Hematopoietic multipotent progenitor cell (in vitro differentiated cells): ENCODE measurements at places on chromosomes 12 and 14.

DNA sequence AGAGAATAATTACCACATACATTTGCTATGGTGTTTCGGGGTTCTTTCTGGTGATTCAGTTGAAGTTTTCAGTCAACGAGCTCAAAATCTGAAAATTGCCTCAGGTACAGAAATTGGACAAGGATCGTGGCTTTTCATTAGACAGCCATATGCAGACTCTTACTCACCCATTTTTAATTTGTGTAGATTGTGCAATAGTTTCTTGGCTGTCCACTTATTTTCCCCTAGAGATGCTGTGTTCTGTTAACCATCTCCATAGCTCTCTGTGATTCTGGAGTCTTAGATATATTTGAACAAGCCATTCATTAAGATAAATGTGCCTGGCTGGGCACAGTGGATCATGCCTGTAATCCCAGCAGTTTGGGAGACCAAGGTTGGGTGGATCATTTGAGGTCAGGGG lies 497.1 kb upstream of the RPL10L start:
- DNase-seq: no peak

- DNase-seq: no peak
Observed at GRCh38 chr14:64723691-64724577, 19.7 kb downstream of the PLEKHG3 start.

- DNase-seq: no peak
Observed at GRCh38 chr12:4388662-4389061, 9.2 kb upstream of the FGF23 start.

DNA sequence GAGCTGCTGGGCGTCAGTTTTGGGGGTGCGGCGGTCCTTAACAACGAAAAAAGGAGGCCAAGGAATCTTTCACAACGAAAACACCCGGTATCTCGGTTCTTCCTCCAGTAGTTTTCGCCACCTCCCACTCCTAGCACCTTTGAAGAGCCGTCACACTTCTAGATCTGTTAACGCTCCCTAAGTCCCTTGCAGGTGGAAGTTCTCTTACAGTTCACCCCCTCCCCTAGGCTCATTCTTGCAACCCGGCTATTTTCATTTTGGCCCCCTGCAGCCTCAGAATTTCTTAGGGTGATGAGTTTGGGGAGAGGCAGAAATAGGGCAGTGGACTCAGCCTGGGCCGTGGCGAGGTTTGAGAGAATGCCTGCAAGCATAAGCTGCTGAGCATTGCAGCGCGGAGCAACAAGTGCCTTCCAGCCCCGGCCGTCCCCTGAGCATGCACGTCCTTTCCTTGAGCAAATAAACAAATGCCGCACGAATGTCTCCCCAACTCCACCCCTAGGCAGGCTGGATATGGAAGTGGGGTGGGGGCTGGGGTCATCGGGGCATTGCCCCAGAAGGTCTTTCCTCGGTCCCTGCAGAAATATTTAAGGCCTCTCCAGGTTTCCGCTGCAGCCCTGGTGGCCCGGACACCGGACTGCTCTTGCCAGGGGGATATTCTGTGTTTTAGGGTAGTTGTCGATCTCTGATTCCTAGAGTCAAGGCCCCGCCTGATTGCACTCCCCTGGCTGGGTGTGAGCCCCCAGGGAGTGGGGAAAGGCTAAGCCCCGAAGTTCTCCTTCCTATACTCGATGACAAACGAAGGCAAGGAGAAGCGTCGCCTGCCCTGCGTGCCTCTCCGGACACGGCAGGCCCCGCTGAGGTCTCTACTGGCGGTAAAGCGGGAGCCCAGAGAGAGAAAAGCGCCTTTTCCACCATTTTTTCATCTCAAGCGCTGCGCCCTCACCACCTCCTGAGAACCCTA lies 1.6 kb downstream of the RFX4 start:
- DNase-seq: no peak

GRCh38 chr12:115998119-115998633 lies 279.3 kb downstream of the MED13L start:
- DNase-seq: peak; percentile 66

- DNase-seq: no peak
Observed at GRCh38 chr14:104541905-104542465, 37.6 kb upstream of the C14orf180 start.

DNA sequence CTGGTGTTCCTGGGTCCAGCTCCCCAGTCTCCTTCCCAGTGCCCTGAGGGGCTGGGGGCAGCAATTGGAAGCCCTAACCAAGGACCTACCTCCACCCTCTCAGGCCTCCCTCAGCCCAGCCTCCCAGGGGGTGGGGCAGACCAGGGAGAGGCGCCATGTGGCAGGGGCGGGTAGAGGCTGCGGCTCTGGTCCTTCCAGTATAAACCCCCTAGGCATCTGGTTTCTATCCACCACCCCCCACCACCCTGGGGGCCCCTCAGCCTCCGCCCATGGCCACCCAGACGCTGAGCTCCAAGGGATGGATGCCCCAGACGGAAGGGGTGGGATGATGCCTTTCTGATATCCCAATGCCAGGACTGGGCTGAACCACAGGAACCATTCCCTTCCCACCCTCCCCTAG lies 2.8 kb upstream of the SP7 start:
- DNase-seq: no peak

GRCh38 chr14:105147671-105148603 lies 20.6 kb downstream of the JAG2 start:
- no peak for DNase-seq

- no peak for DNase-seq
Observed at GRCh38 chr12:79441534-79441933, 249.2 kb downstream of the PAWR start.

- no peak for DNase-seq
Observed at GRCh38 chr12:100364324-100364723, 7.5 kb downstream of the SLC17A8 start.

DNA sequence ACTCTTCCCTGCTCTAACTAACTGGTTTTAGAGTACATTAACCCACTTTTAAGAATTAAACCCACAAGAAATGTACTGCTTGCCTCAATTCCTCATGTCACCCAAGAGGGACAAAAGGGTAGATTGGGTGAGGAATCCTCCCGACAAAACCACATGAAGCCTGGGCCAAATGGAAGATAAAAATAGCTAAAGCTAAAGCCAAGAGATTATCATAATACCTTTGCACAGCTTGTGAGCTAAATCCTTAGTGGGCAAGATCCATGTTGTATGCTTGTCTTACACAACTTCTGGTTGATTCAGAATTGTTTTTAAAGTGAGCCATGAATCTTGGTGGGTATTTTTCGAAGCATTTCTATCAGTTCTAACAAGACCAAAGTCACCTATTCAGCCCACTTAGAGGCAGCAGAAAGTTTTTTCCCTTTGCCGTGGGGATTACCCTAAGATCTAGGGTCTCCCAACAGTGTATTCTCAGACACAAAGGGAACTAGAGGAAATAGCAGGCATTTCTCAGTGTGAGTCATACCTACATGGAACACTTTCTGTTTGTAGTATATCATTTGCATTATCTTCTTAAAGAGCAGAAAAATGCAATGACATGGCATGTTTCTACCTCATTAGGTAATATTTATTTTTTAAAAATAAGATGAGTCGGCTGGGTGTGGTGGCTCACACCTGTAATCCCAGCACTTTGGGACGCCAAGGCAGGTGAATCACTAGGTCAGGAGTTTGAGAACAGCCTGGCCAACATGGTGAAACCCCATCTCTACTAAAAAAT lies 616.6 kb downstream of the KCNH5 start:
- DNase-seq: no peak

- no peak for DNase-seq
Observed at GRCh38 chr12:62196146-62196545, 64.1 kb upstream of the USP15 start.

- DNase-seq: no peak
Observed at GRCh38 chr12:24256684-24257083, 307.2 kb upstream of the SOX5 start.

DNA sequence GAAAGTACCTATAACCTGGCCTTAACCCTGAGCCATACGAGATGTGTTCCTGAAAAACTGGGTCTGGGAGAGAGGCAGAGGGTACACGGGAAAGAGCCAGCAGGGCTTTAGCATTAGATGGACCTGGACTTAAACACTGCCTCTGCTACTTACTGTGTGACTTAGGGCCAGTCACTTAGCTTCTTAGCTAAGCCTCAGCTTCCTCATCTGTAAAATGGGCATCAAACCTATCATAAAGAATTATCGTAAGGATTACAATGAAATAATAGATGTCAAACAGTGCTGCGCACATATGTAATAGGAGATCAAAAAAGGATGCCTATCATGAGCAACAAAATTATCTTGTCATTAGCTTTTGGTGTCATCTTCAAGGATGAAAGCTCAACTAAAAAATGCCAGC lies 23.6 kb downstream of the ANAPC5 start:
- no peak for DNase-seq

DNA sequence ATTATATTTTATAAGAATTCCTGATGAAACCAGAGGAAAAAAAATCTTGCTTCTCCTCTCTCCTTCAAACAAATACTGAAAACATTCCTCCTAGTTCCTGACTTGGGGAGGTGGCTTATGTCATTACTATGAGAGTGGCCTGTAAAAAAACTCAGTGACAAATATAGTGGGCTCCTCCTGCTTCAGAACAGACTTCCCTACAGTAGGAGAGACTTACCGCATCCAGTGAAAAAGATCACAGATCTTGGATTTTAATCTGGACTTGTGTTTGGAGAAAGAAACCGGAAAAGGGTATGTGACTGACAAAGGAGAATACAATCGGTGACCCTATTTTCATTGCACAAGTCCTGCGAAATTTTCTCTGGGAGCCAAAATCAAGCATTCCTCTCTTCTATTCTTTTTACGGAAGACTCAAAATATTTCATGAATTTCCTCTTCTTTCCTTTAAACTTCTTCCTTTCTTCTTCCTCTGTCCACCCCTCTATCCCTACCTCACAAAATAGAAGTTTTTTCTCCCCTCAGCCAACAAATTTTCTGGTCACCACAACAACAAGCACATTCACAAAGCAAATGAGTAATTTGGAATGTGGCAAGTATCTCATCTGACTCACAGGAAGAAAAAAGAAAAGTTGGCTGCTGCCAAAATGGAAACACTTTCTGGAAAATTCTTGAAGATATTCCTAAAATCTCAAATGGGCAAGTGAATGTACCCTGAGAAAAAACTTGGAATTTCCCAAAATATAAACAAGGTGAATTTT lies 185.1 kb upstream of the CDKN3 start:
- DNase-seq: no peak

DNA sequence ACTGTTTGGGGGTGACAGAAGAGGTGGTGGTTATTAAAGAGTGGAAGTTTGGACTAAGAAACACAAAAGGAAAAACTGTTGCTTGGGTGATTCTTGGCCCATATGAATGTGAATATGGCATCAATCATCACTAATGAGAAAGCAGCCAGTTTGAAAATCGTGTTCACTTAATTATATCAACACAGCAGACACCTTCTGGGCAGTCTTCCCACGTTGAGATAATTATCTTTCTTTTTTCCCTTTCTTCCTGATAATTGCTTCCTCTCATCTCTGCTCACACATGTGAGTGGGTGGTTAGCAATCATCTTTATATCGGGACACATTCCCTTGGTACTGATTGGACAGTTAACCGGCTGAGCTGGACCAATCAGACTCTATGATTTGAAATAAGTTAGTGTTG lies 539.7 kb downstream of the AACS start:
- DNase-seq: no peak

DNA sequence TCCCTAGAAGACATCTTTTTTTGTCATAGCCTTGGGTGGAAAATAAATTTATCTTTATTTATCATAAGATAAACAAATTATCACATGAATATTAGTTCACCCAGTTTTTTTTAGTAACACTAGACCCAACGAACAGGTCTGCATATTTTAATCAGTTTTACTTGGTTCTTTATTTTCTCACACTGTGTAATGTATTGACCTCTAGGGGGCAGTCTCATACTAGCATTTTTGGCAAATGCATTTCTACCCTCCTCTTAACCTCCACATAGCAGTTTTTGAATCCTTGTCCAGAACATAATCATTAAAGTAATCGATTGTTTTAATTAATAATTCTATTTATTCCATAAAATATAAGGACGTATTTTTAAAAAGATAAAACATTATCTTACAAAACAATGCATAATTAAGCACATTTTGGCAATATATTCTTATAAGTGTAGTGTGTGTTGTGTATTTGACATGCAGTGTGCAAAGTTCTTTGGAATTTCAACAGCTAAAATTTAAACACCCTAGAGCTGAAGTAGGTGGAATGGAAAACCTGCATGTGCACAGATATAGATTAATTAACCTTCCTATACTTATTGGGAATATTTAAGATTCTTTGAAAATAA lies 31.6 kb upstream of the PTPRQ start:
- DNase-seq: no peak

DNA sequence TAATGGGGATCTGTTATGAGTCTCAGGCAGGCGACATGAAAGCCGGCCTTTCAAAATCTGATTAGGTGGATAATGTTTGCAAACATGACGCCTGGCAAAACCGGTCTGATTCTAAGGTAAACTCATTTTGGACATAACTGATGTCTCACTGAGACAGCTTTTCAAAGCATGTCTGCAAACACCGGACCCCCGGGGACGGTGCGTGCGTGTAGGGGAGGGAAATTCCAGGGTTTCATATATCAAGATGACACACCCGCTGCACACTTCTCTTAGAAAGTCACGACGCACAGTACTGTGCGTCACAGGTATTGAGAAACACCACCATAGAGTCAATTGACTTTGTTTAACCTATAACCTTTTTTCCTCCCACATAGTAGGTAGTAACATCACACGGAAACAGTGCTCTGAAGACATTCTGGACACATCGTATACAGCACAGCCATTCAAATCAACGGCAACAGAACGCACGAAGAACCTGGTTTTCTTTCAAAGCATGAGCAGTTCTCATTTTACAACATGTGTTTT lies 43.9 kb upstream of the TESC start:
- no peak for DNase-seq

GRCh38 chr12:1618489-1618888 lies 10.5 kb upstream of the WNT5B start:
- no peak for DNase-seq

- DNase-seq: no peak
Observed at GRCh38 chr14:72052356-72052755, 120.1 kb downstream of the RGS6 start.

GRCh38 chr14:41016213-41016612 lies 590.5 kb upstream of the LRFN5 start:
- no peak for DNase-seq

DNA sequence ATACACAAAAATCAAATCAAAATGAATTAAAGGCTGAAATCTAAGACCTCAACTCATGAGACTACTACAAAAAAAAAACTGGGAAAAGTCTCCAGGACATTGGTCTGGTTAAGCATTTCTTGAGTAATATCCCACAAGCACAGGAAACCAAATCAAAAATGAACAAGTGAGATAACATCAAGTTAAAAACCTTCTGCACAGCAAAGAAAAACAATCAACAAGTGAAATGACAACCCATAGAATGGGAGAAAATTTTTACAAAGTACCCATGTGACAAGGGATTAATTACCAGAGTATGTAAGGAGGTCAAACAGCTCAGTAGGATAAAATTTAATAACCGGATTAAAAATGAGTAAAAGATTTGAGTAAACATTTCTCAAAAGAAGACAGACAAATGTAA lies 338.7 kb downstream of the SLC16A7 start:
- no peak for DNase-seq

GRCh38 chr14:72558721-72559120 lies 335.2 kb downstream of the DPF3 start:
- DNase-seq: no peak

GRCh38 chr14:31022386-31022785 lies 3.1 kb upstream of the AP4S1 start:
- DNase-seq: no peak
